ENCODE measurements at places on chromosomes 12 and 14. TPM values are rescaled to one million over a fixed set of nuclear protein-coding genes. Genes with fewer than 3 reads are reported as not detected.
A peak's percentile ranks its signal among the peaks of the same experiment; 100 is the strongest.

CD63 gene
- 116 TPM for total RNA-seq

RTL1 gene
- total RNA-seq: not detected

DNA sequence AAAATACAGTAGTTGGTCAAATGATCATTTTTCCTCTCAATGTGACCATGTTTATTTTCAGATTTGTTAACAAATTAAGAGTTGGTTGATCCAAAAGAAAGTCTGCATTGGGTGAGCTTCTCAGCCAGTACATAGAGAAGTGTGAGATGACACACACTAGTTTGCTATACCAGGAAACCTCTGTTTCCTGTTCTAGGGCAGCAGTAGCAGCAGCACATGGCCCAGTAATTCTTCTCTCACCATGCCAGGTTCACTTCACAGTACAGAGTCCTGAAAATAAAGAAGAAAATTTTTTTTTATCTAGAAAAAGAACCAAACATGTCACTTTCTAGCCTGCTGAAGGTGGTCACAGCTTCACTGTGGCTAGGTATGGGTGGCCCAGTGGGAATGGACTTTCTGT lies 250.2 kb upstream of the OR4E1 start:
- peak; percentile 49 for DNase-seq

- no peak for DNase-seq
Measured at GRCh38 chr12:40376533-40377267, 151.9 kb downstream of the LRRK2 start.
